HS-5 (cell line): ENCODE measurements at places on chromosomes 2 and 18.

GRCh38 chr2:219571311-219572236 is at the start of gene OBSL1:
TSS of gene OBSL1 (minus strand) at chr2:219571539. CDS start at chr2:219571232, 307 bp downstream.
- peak; percentile 29 for DNase-seq

DNA sequence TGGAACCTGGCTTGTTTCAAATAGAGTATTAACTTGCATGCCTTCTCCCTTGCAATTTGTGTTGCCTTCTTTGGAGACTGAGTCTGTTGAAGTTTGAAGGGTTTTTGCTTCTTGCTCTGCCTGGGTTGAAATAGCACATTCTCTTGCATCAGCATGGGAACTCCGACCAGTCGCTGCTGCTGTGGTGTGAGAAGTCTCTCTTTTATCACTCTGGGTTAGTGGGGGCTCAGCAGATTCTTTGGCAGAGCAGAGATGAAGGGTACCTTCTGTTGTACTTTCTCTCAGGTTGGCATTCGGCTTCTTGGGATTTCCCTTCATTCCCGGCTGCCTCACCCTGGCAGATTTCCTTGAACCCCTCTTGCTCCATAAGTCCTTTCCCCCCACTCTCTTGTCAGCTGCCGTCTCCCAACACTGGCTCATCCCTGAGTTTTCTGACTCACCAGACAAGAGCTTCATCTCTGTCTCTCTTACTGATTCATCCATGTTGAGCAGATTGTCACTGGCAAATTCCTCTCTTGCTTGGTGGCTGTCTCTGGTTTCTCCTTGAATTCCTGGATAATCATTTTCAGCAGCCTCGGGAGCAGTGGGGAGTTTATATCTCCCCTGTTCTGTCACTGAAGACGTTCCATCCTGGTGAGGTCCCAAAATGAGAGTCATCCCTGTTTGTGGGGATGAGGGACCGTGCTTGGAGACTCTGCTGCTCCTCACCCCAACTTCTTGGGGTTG is 49.9 kb downstream of the ALPK2 start:
- DNase-seq = peak; percentile 82

GRCh38 chr2:220476877-220477276 is 849.4 kb downstream of the SLC4A3 start:
- no peak for DNase-seq

GRCh38 chr2:135798762-135799161 is 38.2 kb downstream of the LCT start:
- DNase-seq = no peak

DNA sequence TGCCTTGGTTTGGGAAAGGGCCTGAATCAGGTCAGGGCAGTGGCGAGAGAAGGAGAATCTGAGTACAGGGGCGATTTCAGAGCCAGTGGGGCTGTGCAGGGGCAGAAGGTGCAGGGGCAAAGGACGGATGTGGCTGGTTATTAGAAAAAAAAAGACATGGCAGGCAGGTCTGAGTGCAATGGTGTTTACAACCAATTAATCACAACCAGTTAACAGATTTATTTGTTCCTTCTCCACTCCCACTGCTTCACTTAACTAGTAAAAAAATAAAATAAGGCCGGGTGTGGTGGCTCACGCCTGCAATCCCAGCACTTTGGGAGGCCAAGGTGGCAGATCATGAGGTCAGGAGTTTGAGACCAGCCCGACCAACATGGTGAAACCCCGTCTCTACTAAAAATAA is 5.5 kb downstream of the TNFRSF11A start:
- no peak for DNase-seq

GRCh38 chr2:197168705-197169104 is 141.9 kb downstream of the ANKRD44 start:
- no peak for DNase-seq

- no peak for DNase-seq
These were observed 237.0 kb downstream of the NYAP2 start for GRCh38 chr2:225636558-225636957.

DNA sequence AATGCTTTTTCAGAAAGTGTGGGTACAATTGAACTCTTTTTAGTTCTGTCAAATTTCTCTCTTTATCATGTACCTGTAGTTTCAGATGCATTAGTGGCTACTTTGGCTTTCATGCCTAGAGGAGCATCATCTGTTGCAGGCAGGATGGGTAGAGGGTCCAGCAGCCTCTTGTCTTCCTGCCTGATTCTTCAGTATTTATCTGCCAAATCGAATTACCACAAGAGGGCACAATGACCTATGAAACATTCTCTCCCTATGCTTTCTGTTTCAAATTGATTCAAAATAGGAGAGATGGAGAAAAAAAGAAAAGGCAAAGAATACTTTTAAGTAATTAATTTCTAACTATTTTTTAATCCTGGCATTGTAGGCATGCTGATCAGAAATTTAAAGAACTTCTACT is 477.2 kb downstream of the TRIB2 start:
- DNase-seq = no peak

GRCh38 chr2:44110444-44110843 is 58.2 kb upstream of the PPM1B start:
- DNase-seq = no peak

DNA sequence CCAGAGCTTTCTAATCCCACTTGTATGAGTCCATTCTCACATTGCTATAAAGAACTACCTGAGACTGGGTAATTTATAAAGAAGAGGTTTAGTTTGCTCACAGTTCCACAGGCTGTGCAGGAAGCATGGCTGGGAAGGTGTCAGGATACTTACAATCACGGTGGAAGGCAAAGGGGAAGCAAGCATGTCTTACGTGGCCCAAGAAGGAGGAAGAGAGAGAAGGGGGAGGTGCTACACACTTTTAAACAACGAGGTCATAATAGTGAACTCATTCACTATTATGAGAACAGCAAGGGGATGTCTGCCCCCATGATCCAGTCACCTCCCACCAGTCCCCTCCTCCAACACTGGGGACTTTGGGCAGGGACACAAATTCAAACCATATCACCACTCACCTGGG is 67.8 kb downstream of the TTC32 start:
- DNase-seq = no peak

DNA sequence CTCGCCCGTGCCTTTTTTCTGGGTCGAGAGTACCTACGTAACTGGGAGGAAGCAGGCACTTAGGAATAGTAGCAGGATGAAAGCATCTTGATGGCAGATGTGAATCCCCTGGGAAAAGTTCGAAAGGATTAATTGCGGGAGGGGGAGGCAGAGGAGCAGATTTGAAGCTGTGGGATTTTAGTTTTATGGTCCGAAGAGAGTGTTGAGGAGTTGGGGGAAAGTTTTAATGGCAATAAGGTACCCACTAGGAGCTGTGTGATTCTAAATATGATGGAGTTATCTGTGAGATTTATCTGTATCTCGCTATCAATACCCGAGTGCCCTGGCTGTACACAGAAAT is 1.1 kb downstream of the AGFG1 start:
- DNase-seq = no peak

GRCh38 chr2:201860636-201861066 is 54.3 kb downstream of the CDK15 start:
- no peak for DNase-seq

- no peak for DNase-seq
These were observed 93.4 kb downstream of the TWIST2 start for GRCh38 chr2:238941262-238941792.

DNA sequence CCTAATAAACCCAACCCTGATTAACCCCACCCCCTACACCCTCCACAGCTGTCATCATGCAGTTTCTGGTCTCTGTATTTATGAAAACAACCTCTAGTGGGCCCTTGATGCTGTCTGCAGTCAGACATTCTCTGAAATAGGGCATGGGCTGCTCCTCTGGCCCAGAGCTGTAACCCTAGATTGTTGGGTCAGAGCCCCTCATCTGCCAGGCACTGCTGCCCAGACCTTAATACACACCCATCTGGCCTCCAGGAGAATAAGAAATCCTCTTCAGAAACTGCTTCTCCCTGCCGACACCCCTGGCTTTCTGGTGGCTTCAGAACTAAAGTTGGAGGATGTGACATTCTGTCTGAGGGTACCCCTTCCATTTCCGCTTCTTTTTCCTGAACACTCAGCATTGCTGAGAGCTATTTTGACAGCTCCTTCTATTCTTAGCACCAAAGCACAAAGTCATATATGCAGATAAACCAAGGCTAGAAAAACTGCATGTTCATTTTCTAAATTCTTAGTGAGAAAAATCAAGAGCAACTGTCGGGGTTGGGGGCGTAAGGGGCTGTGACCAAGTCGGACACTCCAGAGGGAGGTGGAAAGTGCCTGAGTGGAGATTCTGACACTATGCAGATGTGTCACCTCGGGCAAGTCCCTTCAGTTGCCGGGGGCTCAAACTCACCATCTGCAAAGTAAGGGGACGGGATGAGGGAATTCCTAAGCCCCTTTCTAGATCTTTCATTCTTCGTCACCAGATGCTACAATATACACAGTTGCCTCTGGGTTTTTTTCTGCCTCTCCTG is 28.7 kb downstream of the SRSF7 start:
- no peak for DNase-seq

DNA sequence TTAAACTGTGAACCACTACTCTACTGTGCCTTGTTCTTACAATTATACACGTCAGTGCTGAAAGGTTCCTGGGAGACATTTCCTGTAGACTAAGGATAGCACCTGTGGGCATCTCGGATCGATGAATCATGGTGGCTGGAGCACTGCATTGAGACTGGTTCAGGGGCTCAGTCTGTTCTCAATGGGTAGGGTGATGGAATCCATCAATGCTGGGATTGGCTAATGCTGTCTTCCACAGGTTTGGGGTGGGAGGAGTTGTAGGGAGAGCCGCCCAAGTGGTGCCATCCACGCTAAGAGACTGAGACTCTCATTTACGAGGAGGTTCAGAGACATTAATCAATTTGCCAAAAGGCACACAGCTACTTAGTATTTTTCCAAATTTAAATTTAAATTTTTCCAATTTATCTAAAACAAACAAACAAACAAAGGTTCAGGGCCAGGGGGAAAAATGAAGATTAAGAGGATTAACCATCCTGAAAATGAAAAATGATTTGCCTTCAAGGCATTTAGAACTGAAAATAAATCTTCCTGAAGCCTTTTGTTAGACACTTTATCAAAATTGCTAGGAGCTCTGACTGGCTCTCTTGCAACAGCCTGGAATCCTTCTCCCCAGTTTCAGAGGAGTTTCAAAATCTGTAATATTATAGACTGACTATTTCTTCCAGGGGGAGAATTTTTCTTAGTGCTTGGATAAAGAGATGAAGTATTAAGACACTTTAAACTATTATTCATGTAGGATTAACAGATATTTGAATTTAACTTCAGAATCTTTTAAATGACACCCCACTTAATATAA is 359.2 kb downstream of the TGIF1 start:
- no peak for DNase-seq

GRCh38 chr2:222960126-222960525 is 91.9 kb upstream of the KCNE4 start:
- no peak for DNase-seq

DNA sequence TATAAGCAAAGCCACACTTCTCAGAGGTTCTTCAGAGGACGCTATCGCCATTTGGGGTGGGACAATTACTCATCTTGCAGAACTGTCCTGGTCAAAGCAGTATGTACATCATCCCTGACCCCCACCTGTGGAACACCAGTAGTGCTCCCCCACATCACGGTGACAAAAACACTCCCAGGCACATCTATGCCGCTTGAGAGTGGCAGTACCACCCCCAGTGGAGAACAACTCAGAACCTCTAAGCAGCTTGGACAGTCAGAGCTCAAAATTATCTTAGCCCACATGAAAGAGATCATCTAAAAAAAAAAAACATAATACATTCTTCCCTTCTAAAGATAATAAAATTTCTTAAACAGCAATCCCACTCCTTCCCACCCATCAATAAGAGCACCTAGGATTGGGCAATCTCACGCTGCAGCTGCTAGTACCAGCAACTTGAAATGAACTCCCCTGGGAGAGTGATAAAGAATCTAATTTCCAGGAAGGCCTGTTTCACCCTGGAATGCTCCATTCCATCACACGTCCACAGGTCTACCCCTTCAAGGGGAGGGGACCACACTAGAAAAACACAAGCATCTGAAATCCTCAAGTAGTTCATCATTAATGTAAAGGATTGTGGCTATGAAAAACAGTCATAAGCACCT is 31.7 kb downstream of the LRP2 start:
- DNase-seq = no peak

GRCh38 chr2:214902286-214902685 is 92.8 kb upstream of the BARD1 start:
- no peak for DNase-seq

DNA sequence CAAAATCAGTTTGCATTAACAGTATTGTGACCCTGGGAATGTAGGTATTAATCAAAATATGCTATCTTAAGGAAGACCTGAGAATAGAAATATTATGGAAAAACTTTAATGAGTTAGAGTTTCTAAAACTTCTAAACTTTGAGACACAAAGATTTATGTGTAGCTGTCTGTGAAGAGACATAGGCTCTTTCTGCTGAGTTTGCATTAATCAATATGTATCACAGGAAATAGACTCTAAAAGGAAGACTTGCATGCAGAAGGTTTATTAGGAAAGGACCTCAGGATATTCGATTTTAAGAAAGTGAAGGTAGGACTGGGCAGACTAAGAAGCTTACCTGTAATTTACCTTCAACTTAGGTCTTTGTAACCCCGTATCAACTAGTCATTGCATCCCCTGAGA is 494.8 kb upstream of the NRXN1 start:
- DNase-seq = no peak

DNA sequence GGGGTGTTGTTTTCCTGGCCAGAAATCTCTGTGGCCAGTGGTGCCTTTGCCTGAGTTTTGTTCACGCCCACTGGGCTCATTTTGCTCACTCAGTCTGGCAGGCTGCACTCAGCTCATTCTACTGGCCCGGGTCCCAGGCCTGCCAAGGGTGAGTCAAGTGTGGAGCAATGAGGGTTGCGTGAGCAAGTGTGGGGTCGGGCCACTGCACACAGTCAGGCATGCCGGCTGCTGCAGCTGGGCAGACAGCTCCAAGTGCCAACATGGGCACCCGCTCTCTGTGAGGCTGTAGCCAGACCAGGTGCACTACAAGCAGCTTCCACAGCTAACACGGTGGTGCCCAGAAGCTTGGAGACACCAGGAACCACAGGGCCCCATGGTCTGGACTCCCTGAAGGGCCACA is 801.1 kb upstream of the RAB6C start:
- DNase-seq = no peak

DNA sequence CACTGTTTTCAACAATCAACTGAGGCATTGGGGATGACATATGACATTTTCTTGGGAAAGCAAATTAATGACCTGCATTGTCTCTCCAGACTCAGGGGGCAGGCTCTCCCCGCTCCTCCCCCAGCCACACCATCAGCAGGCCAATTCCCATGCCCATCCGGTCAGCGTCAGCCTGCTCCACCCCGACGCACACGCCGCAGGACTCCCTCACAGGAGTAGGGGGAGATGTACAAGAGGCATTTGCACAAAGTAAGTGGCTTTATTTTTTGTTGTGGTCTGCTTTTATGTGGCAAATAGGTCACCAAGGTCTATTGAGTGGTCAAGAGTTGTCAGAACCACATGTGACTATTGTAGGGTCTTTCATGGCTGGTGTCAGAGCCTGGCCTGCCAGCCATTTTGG is 165.1 kb downstream of the DTNA start:
- no peak for DNase-seq

DNA sequence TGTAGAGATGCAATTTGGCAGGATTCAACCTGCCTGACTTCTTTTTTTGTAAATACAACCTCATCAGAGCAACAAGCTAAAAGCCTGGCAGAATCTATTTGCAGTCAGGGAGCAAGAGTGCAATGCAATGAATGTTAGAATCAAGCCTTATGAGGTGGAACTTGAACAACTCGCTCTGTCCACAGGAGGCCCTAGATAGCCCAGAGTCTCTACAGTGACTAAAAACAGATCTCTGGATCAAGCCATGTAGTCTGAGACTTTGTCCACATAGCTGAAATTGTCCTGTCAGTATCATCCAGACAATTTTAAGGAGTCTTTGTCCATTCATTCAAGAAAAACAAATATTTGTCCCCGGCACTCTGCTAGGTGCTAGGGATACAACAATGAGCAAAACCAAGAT is 32.0 kb upstream of the CDK5R2 start:
- DNase-seq = no peak
